Myocyte (in vitro differentiated cells): ENCODE measurements at places on chromosomes 2 and 18. TPM values are rescaled to one million over a fixed set of nuclear protein-coding genes. Genes with fewer than 3 reads are reported as not detected.

DNA sequence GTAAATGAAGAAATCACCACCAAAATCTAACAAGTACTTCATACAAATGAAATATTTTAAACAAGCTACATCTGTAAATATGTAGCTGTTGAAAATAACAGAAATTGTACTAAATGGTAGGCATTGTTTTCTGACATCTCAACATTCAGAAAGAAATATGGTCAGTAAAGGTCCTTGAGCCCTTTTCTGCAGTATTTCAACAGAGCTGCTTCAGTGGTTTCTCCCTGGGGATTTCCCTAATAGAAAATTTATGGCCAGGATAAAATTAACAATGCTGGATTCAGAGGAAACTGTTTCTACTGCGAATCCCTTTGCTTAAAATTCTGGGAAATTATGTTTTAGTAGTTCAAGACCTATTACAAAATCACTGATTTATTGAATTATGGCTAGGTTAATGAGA lies 256.6 kb downstream of the PIEZO2 start:
- peak; percentile 24 for DNase-seq

Gene SP5
- not detected in 2 replicates for total RNA-seq

- peak; percentile 16 for DNase-seq
Observed at GRCh38 chr2:85588236-85588635, 4.0 kb downstream of the VAMP5 start.

Gene CENPA
- total RNA-seq: 1.5 and 2.1 TPM in 2 replicates

DNA sequence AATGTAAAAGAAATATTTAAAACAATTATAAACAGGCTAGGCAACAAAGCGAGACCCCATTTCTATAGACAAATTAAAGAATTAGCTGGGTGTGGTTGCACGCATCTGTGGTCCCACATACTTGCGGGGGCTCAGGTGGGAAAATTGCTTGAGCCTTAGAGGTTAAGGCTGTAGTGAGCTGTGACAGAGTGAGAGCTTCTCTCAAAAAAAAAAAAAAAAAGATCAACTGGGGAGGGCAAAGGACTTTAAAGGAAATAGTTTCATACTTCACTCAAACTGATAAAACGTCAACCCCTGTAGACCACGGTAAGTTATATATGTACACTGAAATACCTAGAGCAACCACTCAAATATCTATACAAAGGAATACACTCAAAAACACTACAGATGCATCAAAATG lies 37.5 kb downstream of the MGAT4A start:
- no peak for DNase-seq

GRCh38 chr2:68414876-68415275 lies 49.8 kb downstream of the PLEK start:
- no peak for DNase-seq

DNA sequence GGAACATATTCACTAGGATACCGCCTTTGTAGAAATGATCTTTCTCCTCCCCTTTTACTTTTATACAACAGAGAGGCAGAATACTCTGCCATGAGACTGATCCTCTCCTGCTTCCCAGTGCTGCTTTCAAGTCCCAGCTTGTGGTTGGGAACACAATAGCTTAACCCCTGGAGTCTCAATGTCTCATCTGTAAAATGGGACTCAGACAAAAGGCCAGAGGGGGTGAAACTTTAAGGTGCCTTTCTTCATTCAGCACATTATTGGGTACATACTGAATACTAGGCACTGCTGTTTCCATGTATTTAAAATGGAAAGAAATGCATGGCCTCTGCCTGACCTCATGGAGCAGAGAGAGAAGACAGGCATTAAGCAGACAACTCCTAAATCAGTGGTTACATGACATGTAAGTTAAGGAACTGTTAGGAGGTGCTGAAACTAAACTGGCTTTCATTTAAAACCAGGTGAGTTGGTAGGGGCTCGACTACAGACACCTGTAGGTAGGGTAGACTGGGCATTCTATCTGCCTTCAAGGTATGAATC lies 53.8 kb downstream of the MAP4K4 start:
- DNase-seq: no peak

DNA sequence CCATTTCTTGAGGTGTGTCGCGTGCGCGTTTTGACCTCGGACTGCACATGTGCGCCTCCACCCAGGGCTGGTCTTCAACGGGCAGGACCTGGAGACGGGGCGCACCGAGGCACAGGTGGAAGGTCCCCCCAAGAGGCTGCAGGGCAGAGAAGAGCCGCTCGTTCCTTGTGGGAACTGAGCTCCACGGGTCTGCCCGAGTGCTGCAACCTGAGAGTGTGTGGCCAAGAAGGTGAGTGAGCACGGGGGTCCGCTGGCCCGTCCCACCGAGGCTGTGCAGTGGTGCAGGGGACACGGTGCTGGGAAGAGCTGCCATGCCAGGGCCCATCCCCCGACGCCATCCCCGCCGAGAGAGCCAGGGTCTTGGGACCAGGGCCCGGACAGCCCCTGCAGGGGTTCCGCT lies 268.3 kb downstream of the GALR1 start:
- no peak for DNase-seq

Gene SLC38A11
- total RNA-seq: 0.19 TPM in 1 of 2 replicates, not detected in the other

GRCh38 chr2:148802448-148803220 lies 72.4 kb upstream of the KIF5C start:
- no peak for DNase-seq

GRCh38 chr2:202056611-202057010 lies 16.4 kb upstream of the KIAA2012 start:
- peak; percentile 29 for DNase-seq

Gene POMC
- total RNA-seq: not detected in 2 replicates

Gene WDPCP
- 5.5 and 8.1 TPM in 2 replicates for total RNA-seq

GRCh38 chr2:120012363-120012762 lies 514 bp upstream of the EPB41L5 start:
- DNase-seq: no peak

DNA sequence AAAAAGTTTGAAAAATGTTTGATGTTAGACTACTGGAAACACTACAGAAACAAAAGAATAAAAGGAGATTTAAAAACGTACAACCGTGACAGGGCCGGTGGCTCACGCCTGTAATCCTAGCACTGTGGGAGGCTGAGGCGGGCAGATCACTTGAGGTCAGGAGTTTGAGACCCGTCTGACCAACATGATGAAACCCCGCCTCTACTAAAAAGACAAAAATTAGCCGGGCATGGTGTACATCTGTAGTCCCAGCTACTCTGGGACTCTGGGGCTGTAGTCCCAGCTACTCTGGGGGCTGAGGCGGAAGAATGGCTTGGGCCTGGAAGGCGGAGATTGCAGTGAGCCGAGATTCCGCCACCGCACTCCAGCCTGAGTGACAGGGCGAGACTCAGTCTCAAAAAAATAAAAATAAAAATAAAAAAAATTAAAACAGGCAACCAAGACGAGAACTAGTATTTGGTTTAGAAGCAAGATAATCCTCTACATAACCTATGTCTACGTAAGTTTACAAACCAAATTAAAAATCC lies 5.8 kb downstream of the SP3 start:
- no peak for DNase-seq
